ENCODE measurements at places on chromosomes 4 and X.

DNA sequence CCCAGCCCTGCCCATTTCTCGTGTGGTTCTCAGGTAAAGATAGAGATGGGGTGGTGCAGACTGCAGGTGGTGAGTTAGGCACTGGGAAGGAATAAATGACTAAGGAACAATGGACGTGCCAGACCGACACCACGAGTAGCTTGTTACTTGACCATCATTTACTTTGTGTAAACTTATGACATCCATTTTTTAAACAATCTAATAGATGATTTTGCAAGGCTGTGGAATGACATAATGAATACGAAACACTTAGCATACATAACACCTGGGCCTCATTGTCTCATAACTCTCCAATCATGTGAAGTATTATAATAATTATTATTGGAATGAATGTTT is 137.3 kb upstream of the CPEB2 start:
- DNase-seq: no peak

DNA sequence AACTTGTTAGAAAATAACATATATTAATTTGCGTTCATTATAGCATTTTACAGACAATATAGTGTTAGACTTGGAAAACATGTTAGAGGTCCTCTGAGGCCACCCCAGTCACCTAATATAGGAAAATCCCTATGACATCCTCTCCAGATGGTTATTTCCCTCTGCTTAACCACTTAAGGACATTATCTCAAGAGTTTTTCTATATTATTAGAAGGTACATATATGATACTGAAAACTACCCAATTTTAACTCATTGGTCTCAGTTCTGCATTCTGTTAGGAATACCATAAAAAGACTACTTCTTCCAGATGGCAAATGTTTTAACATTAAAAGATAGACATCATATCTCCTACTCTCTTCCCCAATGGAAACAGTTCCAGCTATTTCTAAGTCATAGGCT is 21.4 kb downstream of the PTPN13 start:
- DNase-seq: no peak

DNA sequence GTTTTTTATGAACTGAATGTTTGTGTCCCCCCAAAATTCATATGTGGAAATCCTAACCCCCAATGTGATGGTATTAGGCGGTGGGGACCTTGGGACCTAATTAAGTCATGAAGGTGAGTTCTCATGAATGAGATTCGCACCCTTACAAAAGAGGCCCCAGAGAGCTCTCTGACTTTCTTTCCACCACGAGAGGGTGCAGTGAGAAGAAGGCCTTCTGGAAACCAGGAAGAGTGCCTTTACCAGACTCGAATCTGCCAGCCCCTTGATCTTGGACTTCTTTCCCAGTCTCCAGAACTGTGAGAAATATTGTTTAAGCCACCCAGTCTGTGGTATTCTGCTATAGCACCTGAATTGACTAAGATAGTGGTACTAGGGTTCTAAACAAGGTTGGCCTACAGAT is 40.8 kb downstream of the STK26 start:
- DNase-seq: no peak

GRCh38 chr4:100823993-100824323 is 306.1 kb upstream of the EMCN start:
- no peak for DNase-seq

DNA sequence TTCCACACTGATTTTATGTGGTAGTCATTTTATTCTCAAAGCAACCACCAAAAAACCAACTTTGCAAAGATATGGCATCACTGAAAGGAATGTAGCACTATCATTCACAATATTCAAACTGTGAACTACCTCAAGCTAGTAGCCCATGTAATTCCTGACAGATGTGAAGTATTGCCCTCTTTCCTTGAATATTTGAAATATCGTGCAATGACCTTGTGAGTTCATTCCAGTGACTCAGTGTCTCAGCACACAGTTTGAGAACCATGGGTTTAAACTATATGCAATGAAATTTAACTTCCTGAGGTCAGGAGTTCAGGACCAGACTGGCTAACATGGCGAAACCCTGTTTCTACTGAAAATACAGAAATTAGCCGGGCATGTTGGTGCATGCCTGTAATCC is 20.9 kb upstream of the IQCM start:
- DNase-seq: no peak
